ENCODE measurements at places on chromosomes 7 and 10. TPM values are rescaled to one million over a fixed set of nuclear protein-coding genes. Genes with fewer than 3 reads are reported as not detected.

GRCh38 chr10:25300073-25300472, 125.3 kb downstream of the GPR158 start:
- no peak for DNase-seq

GRCh38 chr7:48904975-48905374, 19.4 kb upstream of the CDC14C start:
- no peak for DNase-seq

GRCh38 chr7:22849172-22849571, 26.5 kb upstream of the TOMM7 start:
- DNase-seq: no peak

DNA sequence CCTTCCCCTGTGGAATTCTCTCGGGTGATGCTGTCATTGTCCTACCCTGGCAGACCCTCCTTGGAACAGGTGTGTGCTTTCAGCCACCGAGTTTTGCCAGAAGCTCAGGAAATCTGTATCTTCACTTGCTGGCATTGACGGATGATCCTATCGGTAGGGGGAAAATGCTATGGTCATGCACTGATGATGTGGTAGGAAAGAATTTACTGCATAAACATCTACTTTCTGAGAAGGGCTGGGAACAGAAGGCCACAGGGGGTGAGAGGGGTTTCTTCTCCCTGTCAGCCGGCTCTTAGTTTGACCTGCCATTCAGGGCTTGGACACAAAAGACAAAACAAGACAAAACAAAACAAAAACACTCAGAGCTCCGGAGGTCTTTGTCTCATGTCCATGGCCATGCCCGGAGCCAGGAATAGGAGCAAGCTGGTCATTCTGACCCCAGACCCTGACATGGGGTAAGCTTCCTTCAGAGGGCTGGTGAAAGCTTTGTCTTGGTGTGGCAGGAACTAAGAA, 43.6 kb upstream of the CARD11 start:
- no peak for DNase-seq

GRCh38 chr7:35839860-35840854, 39.3 kb downstream of the SEPTIN7 start:
- DNase-seq: no peak

DNA sequence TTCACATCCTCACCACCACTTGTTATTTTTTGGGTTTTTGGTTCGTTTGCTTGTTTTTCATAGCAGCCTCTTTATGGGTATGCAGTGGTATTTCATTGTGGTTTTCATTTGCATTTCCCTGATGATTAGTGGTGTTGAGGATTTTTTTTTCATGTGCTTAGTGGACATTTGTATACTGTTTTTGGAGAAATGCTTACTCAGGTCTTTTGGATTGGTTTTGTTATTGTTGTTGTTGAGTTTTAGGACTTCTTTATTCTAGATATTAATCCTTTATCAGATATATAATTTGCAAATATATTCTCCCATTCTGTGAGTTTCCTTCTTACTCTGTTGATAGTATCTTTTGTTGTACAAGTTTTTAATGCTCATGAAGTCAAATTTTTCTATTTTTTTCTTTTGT, 42.8 kb downstream of the GAD2 start:
- no peak for DNase-seq

Gene FGF8
- not detected for total RNA-seq
